ENCODE measurements at places on chromosomes 12 and 14.

- no peak for DNase-seq
Measured at GRCh38 chr12:80838024-80838658, 99.6 kb downstream of the LIN7A start.

- no peak for DNase-seq
Measured at GRCh38 chr12:57169969-57170368, 22.6 kb upstream of the LRP1-AS start.

DNA sequence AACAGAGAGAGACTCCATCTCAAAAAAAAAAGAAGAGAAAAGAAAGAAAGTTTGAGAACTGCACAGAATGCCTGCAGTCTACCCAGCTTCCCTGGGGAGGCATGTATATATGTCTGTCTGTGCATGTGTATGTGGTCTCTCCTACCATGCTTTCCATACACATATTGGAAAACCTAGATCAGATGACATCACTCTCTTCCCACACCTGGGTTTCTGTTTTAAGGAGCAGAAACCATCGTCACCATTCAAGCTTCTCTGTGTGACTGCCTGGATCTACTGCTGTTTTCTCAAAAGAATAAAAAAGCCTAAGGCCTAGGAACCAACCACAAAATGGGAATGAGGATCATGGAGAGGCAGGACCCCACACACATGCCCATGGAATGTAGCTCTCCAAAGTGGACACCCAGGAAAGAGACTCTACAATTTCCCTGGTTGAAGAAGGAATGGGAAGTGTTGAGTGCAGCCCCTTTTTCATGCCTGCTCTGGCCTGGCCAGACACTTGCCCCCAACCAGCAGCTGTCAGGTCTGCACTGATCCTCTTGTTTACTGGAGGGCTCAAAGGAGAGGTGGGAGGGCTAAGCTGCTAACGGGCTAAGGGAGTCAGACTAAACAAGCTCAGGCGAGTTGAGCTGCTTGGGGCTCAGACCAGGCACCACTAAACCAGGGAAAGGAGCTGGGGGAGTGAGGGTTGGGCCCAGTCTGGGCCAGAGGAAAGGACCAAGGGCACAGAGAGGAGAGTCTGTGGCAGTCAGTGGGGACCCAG lies 7.7 kb upstream of the PCK2 start:
- DNase-seq: no peak

- DNase-seq: no peak
Measured at GRCh38 chr14:63992858-63993257, 140.1 kb downstream of the SYNE2 start.

- no peak for DNase-seq
Measured at GRCh38 chr12:32015036-32015435, 55.8 kb downstream of the RESF1 start.

DNA sequence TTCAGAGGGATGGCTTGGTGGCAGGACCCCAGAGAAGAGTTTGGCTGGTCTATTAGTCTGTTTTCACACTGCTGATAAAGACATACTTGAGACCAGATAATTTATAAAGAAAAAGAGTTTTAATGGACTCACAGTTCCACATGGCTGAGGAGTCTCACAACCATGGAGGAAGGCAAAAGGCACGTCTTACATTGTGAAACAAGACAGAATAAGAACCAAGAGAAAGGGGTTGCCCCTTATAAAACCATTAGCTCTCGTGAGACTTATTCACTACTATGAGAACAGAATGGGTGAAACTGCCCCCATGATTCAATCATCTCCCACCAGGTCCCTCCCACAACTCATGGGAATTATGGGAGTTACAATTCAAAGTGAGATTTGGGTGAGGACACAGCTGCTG lies 78.5 kb upstream of the SSTR1 start:
- no peak for DNase-seq

GRCh38 chr12:34296143-34297041 lies 274.1 kb downstream of the ALG10 start:
- DNase-seq: no peak

GRCh38 chr14:42277840-42278239 lies 671.2 kb downstream of the LRFN5 start:
- DNase-seq: no peak

GRCh38 chr14:55980970-55981369 lies 137.2 kb upstream of the PELI2 start:
- DNase-seq: no peak

DNA sequence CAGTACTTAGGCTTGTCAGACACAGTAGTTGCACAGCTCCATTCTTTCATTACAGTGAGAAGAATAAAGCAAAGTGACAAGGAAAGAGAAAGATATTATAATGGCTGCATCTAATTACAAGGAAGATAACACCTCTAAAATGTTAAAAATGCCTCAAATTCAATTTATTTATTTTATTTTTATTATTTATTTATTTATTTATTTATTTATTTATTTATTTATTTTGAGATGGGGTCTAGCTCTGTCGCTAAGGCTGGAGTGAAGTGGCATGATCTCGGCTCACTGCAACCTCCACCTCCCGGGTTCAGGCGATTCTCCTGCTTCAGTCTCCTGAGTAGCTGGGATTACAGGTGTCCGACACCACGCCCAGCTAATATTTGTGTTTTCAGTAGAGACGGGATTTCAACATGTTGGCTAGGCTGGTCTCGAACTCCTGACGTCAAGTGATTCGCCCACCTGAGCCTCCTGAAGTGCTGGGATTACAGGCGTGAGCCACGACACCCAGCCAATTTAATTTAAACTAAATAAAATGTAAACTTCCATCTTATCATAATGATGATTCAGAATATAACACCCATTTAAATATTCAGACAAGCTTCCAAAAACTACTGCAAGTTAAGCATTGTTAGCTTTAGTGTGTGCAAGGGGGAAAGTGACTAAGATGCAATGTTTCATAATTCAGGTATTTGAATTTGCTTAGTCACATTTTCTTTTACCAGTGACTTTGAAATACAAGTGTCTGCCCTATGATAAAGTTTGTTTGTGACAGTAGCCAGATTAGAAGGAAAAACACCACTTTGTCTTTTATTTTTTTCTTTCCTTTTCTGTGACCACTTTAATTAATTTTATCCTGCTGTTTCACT lies 2.4 kb upstream of the CFAP54 start:
- DNase-seq: no peak

GRCh38 chr12:49068879-49069506 lies 786 bp downstream of the RHEBL1 start:
- DNase-seq: no peak

DNA sequence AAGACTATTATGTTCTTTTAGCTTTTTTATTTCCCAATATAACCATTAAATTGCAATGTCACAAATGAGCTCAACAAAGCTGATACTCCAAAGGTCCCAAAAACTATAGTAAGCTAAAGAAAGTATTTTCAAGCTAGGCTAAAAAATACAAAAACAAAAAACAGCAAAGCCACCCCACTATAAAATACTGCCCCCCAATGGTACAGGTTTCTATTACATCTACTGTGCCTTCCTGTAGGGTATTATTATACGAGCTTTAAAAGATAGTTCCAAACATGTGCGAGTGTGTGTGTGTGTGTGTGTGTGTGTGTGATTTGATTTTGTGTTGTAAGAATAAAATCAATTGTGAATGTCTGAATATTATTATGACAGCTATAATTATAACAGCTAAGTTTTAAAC lies 1.1 kb downstream of the IFNG start:
- DNase-seq: no peak

DNA sequence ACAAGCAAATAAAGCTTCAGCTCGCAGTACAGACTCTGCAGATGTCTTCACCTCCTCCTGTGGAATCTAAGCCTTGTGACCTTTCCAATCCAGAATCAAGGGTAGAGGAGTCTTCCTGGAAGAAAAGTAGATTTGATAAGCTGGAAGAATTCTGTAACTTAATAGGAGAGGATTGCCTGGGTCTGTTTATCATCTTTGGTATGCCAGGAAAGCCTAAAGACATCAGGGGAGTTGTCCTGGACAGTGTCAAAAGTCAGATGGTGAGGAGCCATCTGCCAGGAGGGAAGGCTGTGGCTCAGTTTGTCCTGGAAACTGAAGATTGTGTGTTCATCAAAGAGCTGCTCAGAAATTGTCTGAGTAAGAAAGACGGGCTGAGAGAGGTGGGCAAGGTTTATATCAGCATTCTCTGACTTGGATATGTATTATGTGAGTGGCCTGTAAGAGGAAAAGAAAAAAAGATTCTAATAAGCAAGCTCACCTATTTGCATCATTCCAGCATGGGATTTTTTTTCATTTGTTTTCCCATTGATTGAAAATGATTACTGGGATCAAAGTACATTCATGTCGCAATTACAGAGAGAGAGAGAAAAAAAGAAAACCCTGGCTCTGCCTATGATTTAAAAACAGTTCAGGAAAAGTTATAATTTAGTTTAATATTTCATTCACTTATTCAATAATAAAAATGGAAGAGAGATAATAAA lies 767 bp downstream of the REP15 start:
- DNase-seq: no peak

DNA sequence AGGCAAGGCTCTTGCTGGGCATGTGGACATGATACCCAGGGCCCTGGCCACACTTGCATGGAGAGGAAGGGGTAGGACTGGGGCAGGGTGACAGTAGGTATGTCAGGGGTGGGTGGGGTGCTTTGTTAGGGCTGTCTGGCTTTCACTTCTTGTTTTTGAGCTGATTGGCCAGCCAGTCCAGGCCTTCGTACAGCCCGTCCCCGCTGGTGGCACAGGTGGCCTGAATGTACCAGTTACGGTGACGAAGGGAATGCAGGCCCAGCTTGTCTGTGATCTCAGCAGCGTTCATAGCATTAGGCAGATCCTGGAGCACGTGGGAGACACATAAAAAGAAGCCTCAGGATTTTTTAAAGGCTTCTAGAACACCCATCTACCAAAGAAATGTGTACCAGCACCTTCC lies 13.5 kb upstream of the FKBP11 start:
- no peak for DNase-seq

- DNase-seq: no peak
Measured at GRCh38 chr12:6807170-6807569, 14.5 kb upstream of the GPR162 start.

- no peak for DNase-seq
Measured at GRCh38 chr12:56957229-56958052, at the start of gene RDH16. Gene RDH16 (minus strand): TSS chr12:56957608. CDS start chr12:56957462, 146 bp downstream.

GRCh38 chr12:130444061-130444460 lies 106.4 kb downstream of the PIWIL1 start:
- no peak for DNase-seq

DNA sequence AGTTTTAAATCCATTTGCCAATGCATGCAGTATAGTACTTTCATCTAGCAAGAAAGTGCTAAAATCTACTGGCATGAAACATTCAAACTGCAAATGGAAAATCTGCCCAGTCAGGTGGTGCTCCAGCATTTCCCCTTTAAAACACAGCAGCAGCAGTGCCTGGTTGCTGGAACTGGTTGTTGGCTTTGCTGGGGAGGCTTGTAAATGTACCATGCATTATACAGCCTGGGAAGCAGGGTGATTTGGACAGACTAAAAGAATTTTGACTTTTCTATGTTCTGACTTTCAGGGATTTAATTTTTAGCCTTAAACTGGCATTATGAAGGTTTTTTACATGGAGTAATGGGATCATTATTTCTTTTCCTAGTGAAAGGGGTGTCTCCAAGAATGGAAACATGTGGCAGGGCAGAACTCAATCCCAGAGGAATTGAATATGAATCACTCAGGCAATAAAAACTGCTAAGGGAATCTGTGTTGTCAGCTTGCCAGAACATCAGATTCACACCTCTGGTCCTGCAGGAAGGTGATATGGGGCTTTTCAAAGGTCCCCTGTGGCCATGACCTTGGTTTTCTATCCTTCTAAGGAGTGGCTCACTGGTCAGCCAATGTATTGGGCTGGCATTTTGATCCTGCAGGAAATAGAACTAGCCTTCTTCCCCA lies 9.0 kb upstream of the PAX9 start:
- no peak for DNase-seq

DNA sequence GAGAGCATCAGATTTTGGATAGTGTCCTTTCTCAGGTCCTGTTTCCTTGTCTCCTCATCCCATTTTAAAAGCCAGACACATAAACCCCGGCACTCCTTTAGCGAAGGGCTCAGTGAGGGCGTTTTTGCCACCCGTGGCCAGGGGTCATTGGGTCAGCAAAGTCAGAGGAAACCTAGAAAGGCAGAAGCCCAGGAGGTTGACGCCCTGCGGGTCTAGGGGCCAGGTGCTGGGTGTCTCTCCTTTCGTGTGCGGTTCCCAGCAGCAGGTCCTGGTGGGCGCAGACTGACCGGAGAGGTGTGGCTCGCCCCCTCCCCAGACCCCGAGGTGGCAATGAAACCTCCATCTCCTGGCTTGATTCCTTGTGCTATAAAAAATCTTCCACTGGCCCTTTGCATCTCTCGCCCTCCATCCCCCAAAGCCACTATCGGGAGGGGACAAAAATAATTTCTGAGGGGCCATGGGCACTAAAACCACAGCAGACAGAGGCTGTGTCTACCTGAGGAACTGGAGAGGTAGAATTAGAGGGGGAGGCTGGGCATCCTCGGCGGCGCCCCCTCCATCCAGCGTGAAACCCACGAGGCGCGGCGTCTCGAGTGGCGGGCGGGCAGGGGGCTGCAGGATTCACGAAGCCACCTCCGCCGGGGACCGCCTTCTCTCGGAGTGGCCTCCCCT lies 858 bp upstream of the FRMD6 start:
- no peak for DNase-seq
